ENCODE measurements at places on chromosomes 3 and 15.

GRCh38 chr3:161371441-161372320 lies at the start of gene SPTSSB:
SPTSSB (minus strand) TSS chr3:161371517; CDS start chr3:161346323, 25,194 bp downstream.
- no peak for DNase-seq

DNA sequence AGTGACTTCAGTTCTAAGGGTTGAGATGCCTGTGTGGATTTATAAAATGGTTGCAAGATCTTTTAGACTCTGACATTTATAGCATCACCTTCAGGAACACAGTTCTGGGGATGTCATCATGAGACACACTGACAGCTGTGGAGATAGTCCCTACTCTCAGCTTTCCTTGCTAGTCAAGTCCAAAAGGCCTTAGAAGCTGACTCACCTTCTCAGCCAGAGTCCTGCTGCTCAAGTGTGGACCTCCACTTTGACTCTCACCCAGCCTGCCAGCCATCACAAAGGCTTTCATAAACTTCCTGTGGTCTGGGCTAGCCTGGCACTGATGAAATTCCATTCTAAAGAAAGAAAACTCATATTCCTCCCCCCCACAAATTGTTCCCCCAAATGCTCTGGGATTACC lies 44.8 kb downstream of the TMEM39A start:
- DNase-seq: no peak

DNA sequence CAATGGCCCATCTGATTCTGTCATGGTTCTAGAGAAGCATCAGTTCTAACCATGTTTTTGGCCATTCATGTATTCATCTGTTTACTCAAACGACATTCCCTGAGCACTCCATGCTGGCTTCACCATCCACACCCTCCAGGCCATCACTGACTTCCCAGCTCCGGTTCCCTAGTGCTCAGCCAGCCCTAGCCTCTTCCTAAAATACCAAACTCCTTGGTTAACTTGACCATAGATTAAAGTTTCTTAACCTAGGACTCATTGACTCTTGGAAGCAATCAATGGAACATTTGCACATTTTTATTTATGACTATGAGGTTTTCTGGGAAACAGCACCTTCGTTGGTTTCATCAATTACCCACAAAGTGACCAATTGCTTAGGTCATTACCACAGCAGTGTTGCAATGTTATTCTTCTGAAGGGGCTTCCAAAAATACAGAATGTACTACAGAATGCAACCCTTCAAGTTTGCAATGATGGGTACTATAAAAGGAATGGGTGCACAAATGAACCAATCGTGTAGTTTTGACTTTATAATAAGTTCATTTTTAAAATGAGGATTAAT lies 27.2 kb upstream of the SLC25A36 start:
- no peak for DNase-seq

DNA sequence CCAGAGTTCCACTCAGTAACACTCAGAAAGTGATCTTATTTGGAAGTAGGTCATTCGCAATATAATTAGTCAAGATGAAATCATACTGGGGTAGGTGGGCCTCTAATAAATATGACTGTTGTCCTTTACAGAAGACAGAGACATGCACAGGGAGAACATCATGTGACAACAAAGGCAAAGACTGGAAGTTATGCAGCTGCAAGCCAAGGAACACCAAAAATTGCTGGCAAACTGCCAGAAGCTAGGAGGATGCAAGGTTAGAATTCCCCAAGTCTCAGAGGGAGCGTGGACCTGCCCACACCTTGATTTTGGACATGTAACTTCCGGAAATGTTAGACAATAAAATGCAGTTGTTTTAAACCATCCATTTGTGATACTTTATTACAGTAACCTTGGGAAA lies 471.5 kb upstream of the AGTR1 start:
- no peak for DNase-seq

DNA sequence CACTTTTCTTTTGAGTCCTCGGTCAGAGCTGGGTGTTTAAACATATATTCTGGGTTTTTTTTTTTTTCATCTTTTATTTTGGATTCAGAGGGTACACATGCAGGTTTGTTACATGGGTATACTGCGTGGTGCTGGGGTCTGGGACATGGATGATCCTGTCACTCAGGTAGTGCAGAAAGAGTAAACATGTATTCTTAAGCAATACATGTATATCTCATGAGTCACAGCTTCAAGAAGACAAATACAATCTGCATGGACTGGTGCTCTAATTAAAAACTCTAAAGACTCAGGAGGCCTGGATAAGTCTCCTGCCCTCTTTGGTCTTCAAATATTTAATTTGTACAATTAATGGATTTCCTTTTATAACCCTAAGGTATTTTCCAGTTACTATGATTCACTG lies 50.6 kb upstream of the PHLDB2 start:
- no peak for DNase-seq

DNA sequence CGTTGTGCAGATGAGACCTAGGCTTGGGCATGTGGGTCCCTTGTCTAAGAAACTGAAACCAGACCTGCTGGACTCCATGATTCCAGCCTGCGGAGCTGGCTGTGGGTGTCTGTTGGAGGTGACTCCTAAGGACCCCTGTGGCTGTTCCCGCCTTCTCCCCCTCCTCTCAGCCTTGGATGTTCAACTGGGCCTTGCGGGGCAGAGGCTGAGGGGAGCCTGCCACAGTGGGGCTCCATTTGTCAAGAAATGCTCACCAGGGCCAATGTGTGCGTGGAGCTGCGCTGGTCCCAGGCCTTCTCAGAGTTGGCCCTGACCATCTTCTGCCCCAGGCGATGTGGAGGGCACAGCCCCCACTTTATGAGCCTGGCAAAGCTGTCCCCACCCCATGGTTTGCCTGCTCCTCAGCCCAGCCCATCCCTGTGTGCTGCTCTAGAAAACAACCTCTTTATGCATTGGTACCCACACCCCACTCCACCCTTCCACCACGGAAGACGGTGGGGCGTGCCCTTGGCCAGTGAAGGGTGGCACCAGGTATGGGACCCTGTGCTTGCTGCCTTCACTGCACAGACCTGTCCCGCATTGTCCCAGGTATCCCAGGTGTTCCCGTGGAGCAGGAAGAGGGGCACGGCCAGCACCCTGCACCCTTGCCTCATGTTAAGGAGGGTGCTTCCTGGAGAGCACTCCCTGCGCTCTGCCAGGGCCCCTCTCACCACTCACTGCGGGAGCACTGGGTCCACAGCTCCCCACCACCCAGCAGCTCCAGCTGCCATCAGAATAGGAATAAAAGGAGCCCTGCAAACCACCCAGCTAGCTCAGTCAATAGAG lies 7.9 kb downstream of the MESP2 start:
- DNase-seq: no peak

- no peak for DNase-seq
Measured at GRCh38 chr3:196775938-196776337, 36.3 kb downstream of the PAK2 start.

- DNase-seq: no peak
Measured at GRCh38 chr3:12303993-12304392, 15.1 kb downstream of the PPARG start.

GRCh38 chr3:64161481-64161952 lies 63.7 kb downstream of the PRICKLE2 start:
- DNase-seq: no peak

- no peak for DNase-seq
Measured at GRCh38 chr3:9395570-9396300, 1.7 kb upstream of the SETD5 start.

DNA sequence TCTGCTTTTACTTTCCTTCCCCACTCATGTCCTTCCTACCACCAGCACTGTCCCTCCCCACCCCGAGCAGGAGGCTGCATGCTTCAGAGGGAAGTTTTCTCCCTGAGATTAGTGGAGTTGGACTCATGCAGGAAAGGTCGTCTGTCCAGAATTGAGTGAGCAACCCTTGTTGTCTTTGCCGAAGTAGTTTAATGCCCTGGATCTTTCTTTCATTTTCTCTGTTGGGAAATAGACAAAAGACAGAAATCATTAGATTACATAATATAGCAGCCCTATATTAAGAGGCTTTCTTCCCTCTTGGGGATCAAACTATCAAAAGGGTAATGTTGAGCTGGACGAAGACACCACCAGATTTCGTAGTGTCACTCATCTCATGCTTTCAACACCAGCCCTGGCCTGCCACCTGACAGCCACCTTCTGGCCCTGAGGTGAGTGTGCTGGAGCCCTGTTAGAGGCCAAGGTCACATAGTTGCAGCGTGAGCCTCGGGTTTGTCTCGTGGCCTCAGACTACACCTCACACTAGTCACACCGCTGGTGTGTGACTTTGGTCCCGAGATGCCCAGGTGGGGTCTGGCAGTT lies 231.0 kb downstream of the ITPR1 start:
- DNase-seq: no peak

DNA sequence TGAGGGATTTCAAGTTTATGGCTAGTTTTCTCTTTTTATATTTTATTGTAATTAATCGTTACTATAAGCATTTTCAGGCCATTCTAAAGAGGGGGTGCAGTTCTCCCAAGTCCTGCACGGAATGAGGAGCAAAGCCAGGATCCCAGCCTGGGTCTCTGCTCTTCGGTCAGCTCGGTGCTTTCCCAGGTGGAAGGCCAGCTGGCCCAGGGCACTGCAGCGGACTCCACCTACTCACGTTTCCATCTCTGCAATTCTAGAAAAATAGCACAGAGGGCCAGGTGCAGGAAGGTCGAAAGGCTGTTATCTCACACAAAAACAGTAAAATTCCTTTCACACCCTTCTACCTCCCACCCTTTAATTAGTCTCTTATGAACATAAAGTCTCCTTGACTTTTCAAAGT lies 59.5 kb upstream of the HES1 start:
- DNase-seq: no peak

- no peak for DNase-seq
Measured at GRCh38 chr3:112793326-112794081, 53.2 kb downstream of the CD200R1L start.

GRCh38 chr3:30228302-30228631 lies 378.1 kb upstream of the TGFBR2 start:
- DNase-seq: no peak

DNA sequence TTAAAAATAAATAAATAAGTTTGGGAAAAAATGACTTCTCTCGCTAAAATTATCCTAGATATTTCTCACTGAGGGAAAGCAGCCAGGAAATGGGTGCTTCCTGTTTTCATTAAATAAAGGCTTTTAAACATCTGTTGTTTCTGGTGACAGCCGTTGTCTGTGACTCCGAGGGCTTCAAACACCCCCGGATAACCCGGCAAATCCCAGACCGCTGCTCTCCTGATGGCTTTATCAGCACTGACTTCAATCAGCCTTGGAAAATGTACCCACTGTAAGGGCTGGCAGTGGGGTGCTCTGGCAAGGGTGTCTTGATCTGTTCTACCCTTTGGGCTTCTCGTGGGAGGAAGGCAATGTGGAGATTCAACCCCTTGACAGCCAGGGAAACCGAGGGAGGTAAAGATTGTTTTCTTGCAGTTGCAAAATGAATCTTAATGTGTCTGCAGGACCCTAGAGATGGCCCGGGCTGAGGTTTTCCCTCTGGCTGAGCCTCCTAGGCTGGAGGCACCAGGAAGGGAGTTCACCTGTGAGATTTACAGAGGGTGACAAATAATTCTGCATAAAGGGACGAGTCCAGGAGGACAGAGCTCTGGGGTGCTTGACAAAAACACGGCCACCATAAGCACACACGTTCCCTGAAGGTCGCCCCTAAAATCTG lies 33.6 kb upstream of the SEC13 start:
- no peak for DNase-seq

- DNase-seq: no peak
Measured at GRCh38 chr3:129308636-129309035, 30.0 kb downstream of the HMCES start.

DNA sequence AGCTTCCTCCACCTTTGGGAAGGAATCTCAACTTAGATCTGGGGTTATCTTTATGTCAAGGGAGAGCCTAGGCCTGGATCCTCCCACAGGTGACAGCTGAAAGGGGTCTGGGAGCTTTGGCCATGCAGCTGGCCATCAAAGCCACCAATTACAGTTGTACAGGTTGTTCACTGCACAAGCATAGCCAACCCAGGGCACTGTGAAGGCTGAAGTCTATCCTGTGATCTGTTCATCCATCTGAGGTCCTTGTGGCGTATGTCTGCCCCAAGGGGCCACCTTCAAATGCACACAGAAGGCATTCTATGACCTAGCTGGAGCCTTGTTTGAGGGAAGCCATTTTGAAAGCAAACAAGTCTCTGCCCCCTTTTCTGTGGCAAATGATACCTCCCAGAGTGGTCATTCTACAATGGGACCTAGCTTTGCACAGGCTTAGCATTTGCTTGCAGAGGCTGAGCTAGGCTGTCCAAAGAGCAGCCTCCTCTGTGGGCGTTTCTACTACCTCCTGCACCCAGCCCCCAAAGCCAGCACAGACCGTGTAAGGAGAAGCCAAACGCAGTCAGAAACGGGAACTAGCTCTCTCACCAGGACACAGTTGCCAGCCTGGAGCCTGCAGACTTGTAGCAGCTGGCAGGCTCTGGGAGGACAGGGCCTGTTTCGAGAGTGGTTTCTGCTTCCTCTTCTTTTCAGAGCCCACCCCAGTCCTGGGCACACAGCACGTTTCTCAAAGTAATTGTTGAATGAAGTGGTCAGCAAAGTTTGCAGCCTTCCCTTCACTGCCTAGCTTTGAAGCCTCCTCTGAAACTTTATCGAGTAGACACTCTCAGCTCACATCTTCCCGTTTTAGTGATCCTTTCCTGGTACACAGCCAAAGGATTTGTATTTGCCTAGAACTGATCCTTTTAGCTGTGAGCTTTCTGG lies 157.3 kb upstream of the SMAD3 start:
- no peak for DNase-seq

- no peak for DNase-seq
Measured at GRCh38 chr3:14358426-14359211, 43.8 kb upstream of the SLC6A6 start.

DNA sequence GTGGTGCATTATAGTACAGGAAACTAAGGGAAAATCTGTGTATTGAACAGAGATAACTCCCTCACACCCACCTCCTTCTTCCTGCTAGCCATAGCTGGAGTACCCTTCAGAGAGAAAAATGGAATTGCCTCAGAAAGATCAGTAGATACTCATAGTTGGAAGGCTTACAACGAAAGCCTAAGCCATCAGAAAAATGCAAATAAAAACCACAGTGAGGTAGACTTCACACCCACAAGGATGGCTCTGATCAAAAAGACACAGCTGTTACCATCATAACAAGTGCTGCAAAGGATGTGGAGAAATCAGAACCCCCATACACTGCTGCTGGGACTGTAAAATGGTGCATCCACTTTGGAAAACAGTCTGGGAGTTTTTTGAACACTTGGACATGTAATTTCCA lies 7.4 kb upstream of the DLG1 start:
- DNase-seq: no peak

DNA sequence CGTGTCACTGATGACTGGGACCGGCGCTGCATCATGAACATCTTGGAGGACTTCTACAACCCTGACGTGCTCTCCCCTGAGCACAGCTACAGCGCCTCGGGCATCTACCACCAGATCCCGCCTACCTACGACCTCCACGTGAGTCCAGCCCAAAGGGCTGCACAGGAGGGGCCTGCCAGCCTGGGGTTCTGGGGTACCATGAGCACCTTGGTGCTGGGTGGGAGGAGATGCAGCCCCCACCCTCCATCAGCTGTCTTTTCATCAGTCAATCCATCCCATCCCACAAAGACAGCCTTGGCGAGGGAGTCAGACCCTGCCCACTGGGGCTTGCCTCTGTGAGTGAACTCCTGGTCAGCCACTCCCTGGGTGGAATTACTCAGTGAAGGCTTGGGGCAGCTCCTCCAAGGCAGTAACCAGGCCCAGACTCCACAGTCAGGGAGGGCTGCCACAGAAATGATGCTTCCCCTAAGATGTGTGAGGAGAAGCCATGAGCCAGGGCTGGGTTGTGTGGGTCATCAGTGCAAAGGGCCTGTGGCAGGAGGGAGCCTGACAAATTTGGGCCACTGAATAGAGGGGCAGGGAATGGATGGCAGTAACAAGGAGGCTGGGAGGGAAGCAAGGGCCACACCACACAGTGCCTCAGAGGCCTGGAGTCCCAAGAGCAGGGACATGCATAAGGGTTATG lies 47.9 kb downstream of the SEMA3G start:
- DNase-seq: no peak

Data from cortex of kidney (tissue), 1 donor.